Breast epithelium (tissue), 4 donors: ENCODE measurements at places on chromosomes 7 and 10. TPM values are rescaled to one million over a fixed set of nuclear protein-coding genes. Genes with fewer than 3 reads are reported as not detected.

DNA sequence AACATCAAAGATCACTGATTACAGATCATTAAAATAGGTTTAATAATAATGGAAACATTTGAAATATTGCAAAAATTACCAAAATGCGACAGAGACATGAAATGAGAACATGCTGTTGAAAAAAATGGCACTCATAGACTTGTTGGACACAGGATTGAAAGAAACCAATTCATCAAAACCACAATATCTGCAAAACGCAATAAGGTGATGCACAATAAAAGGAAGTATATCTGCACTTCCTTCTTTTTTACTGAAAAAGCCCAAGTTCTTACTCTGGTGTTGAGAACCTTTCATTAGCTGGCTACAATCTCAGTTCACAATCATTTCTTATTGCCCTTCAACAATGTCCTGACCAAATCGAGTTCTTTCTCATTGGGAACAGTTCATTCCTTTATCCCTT lies 28.7 kb downstream of the TMEM106B start:
- H3K4me3 ChIP-seq: no peak overlapping the region
- H3K27me3 ChIP-seq: no peaks in the 10 kb centered on the region
- no peak for DNase-seq

GRCh38 chr7:26760501-26760900 lies 103.9 kb downstream of the SKAP2 start:
- H3K27me3 ChIP-seq: no peaks in the 10 kb centered on the region
- H3K4me1 ChIP-seq: no peaks in the 10 kb centered on the region
- DNase-seq: no peak

DNA sequence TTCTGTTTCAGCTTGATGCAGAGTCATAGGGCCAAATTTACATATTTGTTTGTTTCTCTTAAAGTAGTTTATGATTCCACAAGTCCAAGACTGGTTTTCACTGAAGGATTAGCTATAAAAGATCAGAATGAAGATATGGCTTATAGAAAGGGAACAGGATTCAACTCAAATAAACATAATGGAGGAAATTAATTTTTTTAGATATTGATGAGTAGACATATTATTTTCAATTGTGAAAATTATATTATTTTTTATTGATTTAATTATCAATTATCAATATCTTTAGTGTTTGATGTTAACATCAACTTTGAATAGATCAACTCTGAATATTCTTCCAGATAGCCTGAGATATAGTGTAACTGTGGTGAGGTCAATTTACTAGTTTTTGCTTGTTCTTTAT lies 68.1 kb downstream of the VTI1A start:
- H3K36me3 ChIP-seq: no peaks in the 10 kb centered on the region
- no peaks in the 10 kb centered on the region for H3K27me3 ChIP-seq
- H3K27ac ChIP-seq: no peak overlapping the region
- no peak for DNase-seq

Gene SGCE
- total RNA-seq: 90.7 TPM

DNA sequence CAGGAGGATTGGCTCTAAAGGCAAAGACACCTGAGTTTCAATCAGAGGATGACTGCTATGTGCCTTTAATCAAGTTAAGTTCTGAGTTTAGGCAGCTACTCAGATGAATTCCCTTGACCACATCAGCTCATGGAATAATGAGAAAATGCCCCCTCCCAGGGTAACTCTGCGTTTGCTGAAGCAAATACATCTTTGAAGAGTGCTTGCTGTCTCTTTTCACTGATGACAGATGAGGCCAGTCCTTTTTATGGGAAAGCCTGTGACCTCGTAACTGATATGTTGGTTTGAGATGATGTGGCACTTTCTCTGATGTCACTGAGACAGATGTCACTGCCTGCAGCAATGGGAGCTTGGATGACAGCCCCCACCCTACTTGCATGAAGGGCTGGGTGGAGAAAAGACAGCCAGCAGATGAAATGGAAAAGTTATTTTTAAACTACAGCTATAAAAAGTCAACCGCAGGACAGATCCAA lies 43.7 kb upstream of the DGKI start:
- H3K4me1 ChIP-seq: no peaks in the 10 kb centered on the region
- no peak overlapping the region for H3K27ac ChIP-seq
- H3K4me3 ChIP-seq: no peak overlapping the region
- no peak for DNase-seq
- no peaks in the 10 kb centered on the region for H3K27me3 ChIP-seq

Gene FFAR4
- 0.33 TPM for total RNA-seq

- H3K4me3 ChIP-seq: no peak overlapping the region
- no peaks in the 10 kb centered on the region for H3K4me1 ChIP-seq
- H3K27me3 ChIP-seq: no peaks in the 10 kb centered on the region
- DNase-seq: no peak
- H3K36me3 ChIP-seq: no peaks in the 10 kb centered on the region
- no peak overlapping the region for H3K27ac ChIP-seq
Observed at GRCh38 chr10:3647074-3647473, 137.9 kb downstream of the KLF6 start.
